GM10248 (cell line): ENCODE measurements at places on chromosomes 5 and 9.

- DNase-seq = no peak
Observed at GRCh38 chr5:52863715-52864290, 76.1 kb downstream of the ITGA1 start.

DNA sequence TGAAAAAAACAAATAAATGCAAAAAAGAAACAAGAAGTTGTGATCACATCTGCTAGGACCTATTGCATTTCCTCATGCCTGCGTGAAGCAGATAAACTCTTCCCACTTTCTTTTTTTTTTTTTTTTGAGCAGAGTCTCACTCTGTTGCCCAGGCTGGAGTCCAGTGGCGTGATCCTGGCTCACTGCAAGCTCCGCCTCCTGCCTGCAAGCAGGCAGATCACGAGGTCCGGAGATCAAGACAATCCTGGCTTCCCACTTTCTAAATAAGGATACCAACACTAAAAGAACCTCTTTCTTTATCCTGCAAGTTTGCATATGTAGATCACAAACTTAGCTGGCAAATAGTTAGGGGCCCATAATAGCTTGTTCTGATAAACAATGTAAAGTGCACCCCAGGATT lies 128.6 kb downstream of the ASTN2 start:
- no peak for DNase-seq

DNA sequence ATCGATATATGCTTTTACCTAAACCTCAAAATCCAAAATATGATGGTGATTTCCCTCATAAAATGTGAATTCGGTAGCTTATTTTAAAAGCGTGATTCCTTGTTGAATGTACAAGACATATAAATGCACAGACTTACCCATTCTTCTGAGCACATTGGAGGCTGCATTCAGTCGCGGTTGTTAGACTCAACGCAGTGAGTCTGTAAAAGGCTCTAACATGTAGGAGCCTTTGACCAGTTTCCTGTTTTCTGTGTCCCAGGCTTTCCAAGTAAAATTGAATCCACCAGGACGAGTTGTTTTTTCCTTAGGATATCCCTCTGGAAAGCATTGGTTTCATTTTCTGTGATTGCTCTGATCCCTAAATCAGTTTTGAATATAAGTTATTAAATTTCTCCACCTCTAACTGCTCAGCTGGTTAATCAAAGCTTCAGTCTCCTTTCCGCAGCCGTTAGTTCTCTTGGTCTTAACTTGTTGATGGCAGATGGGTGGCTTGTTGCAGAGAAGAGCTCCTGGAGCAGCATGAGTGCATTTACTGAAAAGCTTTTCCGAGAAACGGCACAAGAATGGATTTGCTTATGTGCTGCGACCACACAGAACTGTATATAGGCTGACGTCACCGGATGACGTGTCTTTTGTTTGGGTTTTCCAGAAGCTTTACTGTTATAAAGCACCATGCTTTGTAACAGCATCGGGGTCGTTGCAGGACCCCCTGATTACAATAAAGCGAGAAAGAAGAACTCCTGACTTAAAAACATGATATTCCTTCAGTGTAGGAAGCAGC lies at the start of gene LRRTM2:
Gene LRRTM2, minus strand, starts transcription at position 565 of the 781 bp plus-strand sequence. Its CDS starts 424 bp downstream, at position 141.
- no peak for DNase-seq

DNA sequence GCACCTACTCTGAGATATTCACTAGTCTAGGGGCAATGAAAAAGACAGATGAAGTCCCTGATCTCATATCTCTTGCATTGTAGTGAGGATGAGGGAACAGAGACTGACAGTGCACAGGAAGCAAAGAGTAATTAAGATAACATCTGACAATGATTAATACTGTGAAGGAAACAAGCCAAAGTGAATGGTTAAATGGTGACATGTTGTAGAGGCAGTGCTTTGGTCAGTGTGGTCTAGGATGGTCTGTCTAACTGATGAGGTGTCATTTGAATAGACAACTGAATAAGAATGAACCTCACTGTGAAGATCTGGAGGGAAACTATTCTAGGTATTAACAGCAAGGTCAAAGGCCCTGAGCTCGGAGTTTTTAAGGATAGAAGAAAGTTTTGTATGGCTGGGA lies 333.3 kb upstream of the GRIA1 start:
- no peak for DNase-seq

DNA sequence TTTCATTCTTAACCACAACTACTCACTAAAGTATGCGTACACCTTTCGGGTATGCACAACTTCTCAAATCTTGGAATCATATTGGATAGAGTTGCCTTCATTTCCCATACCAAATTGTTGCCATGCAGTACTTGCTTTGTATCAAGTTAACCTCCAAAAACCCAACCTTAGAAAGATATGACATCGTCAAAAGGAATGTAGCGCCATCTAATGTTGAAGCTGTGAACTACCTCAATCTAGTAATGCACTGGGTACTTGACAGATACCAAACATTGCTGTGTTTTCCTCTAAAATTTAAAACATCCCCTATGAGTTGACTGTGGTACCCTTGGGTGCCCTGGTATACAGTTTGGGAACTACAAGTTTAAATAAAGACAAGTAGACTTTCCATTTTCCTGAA lies 318.4 kb downstream of the ARL15 start:
- no peak for DNase-seq

GRCh38 chr5:148730270-148730669 lies 75.9 kb upstream of the HTR4 start:
- no peak for DNase-seq

GRCh38 chr9:133863257-133863592 lies 125.1 kb upstream of the SARDH start:
- no peak for DNase-seq

DNA sequence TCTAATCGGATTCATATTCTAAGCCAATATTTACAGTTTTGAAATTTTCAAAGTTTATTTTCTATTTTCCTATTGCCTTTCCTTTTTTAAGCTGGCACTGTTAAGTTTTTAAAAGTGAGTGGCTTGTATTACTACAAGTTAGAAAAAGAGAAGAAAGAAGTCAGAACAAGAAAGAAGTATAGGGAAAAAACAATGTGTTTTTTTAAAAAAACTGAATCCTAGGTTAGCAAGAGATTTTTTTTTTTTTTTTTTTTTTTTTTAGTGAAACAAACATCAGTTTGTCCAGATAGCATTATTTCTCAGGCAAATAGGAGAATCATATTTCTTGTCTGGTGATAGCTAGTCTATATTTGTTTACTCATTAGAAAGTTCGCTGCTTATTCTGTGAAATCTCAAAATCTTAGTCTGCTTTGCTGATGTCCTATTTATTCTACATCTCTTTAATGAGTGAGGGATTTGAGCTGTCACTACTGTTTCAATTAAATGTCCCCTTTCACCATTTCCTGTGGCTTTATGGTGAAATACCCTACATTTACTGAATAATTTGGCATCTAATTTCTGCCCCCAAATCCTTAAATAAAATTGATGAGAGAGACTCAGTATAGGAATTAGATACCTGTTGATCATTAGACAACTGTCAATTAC lies 19.1 kb upstream of the LMNB1 start:
- no peak for DNase-seq

DNA sequence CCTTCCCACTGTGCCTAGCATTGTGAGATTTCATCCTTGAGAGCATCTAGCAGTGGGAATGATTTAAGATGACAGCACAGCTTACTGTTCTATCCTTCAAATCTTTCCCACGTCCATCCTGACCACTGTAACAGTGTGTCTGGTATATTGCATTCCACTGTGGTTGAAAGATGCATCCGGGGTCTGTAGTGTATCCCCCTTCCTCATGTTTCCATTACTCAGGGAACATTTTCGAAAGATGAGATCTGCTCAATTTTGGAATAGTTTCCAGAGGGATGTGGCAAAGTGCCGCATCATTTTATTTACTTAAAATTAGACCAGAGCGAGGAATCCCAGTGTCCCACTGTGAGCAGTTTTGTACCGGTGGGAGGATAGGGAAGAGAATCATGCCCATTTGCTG lies 407.1 kb upstream of the PAPPA start:
- DNase-seq = no peak

DNA sequence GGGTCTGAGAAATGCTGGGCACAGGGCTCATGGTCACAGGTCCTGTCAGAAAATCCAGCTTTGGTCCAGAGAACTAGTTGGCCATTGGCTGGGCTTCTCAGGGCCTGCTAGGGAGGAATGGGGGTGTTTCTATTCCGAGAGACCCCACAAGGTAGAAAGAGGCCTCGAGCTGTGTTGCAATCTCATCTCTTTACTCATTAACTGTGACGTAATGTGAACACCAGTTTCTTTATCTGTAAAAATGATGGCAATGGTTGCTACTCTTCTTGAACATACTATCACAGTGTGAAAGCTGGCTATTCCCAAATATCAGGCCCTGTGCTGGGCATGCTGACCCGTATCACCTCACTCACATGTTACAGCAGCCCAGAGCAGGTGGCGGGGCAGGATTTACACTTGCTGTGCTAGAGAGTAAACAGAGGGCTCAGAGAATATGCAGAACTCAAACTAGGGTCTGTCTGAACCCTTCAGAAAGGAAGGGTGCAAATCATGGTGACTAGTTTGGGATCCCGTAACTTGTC lies 35.7 kb upstream of the SLC25A51 start:
- DNase-seq = no peak

- DNase-seq = no peak
Observed at GRCh38 chr9:122204055-122204454, 24.7 kb downstream of the LHX6 start.

GRCh38 chr9:97993000-97993399 lies 9.9 kb downstream of the ANP32B start:
- no peak for DNase-seq

DNA sequence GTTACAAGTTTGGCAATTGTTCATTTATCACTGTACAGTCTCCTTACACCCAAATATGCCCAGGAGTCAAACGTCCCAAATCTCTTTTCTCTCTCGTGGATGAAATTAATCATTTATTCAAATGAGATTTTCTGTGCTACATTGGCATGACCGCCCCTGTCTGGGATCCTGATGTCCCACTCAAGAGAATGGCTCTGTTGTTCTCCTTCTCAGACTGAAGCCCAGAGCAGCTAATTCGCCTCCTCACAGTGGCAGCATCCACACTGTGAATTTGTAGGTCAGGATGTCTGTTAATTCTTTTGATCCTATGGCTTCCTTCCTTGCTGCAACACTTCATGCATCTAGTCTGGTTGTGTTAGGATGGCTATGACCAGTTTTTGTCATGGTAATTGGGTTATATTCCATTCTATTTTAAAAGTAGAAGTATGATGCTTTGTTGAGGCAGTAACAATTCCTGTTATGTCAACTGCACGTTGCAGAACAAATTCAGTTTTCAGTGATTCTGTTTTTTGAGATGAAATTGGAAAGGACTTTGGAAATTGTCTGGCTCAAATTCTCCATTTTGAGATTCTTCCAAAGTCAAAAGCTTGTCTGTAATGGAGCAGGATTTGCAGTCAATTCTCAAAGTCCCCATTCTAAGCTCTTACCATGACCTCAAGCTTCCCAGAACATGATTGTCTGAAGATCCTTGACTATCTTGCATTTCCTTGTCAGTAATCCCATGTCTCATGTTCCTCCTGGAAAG lies 141.5 kb upstream of the GAS1 start:
- no peak for DNase-seq

DNA sequence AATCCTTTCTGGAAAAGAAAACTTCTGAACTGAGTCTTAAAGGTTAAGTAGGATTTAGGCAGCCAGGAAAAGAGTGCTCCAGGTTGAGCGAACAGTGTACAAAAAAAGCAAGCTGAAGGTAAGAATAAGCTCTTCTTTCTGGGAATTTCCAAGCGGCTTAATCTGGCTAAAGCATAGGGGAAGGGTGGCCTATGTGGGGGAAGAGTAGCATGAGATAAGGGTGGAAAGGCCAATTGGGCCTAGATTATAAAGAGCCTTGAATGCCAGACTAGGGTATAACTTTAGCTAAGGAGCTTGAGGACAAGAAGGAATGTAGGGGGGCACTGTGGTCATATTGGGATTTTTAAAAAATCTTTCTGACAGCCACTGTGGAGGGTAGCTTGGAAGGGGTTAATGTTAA lies 37.3 kb upstream of the NR5A1 start:
- DNase-seq = no peak
